ENCODE measurements at places on chromosomes 12 and 14. TPM values are rescaled to one million over a fixed set of nuclear protein-coding genes. Genes with fewer than 3 reads are reported as not detected.

Gene CCDC196
- not detected for total RNA-seq

DNA sequence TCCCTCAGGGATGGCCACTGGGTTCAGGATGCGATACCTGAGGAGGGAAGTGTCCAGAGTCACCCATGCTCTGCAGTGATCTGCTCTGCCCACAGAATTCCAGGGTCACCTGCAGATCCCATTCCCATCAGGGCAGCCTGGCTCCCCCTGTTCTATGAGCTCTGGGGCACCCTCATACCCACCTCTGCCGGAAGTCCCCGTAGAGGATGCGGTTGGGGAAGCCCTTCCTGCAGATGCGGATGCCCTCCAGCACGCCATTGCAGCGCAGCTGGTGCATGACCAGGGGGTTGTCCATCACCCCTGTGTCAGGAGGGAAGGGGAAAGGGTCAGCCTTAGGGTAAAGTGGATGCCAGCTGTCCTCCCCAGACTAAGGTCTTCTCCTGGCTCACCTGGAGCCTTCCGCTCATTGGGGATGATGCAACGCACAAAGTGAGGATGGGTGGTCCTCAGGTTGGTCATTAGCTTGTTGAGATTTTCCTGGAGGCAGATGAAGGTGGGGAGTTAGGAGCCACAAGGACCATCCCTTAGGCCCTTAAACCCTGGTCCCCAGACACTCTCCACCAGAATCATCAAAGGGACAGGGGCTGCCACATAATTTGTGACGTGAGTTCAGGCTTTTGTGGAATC is 11.2 kb downstream of the MYH6 start:
- no peak for DNase-seq

Gene PRKD1
- total RNA-seq, result 4.0 TPM

DNA sequence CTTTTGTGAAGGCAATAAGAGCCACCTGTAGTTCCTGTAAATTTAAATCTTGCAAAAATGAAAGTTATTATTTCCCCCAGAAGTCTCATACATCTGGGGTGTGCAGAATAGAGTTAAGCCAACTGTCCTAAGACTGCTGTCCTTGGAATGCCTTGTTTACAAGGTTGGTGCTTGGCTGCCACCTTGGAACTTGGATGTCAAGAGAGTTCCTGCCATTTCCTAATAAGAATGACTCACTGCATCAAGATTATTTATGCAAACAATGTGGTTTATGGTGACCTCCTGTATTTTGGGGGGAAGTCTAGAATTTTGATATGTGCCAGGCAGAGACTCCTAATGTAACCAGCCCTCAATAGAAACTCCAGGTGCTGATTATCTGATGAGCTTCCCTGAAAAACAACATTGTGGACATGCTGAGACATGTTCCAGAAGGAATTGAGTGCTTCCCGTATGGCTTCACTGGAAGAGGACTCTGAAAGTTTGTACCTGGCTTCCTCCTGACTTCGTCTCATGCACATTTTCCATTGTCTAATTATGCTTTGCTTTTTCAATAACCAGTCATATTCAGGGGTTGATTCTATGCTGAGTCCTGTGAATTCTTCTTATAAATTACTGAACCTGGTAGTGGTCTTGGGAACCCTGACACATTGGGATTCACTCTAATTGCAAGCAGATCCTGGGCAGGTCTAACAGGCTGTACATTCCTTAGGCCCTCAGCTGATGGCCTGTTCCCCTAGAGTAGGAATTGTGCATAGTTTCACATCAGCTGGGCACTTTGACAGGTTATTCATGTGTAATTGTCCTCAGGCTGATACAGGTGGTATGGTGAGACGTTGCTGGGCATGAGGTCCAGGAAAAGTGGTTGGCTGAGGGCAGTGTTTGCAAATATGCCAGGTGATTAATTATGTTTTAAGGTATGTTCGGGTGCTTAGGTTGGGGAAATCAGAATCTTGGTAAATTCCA is 1370.7 kb upstream of the TMEM132C start:
- DNase-seq, result no peak

GRCh38 chr14:70808416-70809224 is 693 bp downstream of the MAP3K9 start:
- DNase-seq, result no peak

- no peak for DNase-seq
Measured at GRCh38 chr12:65511912-65512311, 233.4 kb downstream of the MSRB3 start.

Gene MORN3
- total RNA-seq, result 0.02 TPM

Measured in A172 (cell line).